Tongue (tissue), 3 donors: ENCODE measurements at places on chromosomes 3 and 15. TPM values are rescaled to one million over a fixed set of nuclear protein-coding genes. Genes with fewer than 3 reads are reported as not detected.

The TMC3 gene
- total RNA-seq, result not detected

The ZNF501 gene
- 10.6 TPM for total RNA-seq

The EPHA3 gene
- total RNA-seq, result 65.6 TPM

DNA sequence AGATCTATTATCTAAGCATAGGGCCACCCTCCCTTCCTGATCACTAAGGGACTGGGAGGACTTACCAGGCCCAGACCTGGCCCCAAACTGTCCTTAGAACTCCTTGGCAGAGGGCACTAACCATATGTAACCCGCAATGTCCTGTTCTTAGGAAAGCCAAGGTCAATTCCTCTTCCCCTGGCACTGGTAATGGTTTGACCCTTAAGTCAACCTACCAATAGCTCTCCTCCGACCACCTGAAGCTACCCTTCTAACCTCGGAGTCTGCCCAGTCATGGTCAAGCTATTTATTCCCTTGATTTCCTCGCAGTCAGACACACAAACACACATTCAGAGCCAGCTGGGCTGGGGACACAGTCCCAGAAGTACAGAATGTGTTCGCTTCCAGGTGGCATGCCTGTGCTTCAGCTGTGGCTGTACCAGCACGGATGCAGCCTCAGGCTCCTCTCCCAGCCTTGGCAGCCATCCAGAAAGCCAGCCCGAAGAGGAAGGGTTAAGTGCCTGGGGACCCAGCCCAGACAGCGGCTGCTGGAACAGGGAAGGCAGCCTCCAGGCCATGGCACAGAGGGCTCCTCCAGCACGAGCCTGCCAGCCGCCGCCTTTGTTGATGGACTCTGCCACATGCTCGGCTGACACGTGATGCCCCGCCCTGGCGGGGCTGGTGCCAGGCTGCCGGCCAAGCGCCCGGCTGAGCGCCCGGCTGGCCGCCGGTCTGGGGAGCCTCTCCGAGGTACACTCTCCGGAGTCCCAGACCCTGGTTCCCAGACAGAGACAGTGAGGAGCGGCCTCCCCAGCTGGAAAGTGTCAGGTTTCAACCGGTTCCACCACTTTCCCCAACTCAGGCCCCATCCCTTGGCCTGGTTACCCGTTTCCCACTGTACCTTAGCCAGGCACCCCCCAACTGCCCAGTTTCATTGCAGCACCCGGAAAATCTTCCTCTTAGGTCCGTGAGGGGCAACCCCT lies 5.5 kb downstream of the BMF start:
- peak; percentile 98 for DNase-seq

DNA sequence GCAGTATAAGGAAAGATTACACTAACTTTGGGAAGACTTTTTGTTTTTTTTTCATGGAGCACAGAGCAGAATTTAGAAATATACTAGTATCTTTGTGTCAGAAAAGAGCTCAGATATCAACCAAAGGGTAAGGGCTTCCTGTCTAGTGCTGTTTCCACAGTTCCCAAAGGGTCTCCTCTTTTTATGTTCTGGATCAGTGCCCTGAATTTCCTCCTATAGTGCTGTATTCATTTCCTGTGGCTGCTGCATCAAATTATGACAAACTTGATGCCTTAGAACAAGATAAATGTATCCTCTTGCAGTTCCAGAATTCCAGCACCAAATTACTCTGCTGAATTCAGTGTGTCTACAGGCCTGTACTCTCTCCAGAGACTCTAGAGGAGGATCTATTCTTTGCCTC lies 219.8 kb upstream of the THRB start:
- DNase-seq, result peak; percentile 20

The SLC24A5 gene
- not detected for total RNA-seq

The MYO5A gene
- total RNA-seq, result 28.4 TPM

The CCK gene
- not detected for total RNA-seq

The NPAP1 gene
- not detected for total RNA-seq

DNA sequence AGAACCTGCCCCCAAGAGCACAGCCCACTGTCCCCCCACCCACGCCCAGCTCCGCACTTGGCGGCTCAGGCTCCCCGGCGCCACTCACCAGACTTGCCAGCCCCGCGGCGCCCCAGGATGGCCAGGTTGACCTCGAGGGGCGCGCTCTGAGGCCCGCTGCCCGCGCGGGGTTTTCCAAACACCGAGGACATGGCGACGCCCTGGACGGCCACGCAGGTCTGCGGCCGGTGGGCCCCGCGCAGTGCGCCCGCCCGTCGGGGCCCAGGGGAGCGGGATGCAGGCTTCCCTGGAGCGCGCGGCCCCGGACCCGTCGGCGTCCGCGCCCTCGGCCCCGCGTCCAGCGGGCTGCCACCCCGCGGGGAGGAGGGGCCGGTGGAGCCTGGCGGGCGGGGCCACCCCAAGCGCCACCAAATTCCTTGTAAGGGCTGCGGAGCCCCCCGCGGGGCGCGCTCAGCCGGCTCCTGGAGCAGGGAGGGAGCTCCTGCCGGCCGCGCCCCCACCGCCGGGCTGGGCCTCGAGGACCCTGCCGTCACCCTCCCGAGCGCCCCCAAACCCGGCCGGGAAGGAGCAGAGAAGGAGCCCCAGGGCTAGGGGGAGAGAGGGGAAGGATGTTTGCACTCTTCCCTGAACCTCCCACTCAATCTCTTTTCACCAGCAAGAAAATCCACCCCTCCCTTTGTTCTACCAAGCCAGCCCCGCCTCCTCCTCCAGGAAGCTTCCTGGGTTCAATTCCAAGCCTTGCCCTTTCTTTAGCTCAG lies at the start of gene RASL12:
TSS of gene RASL12 (minus strand) at position 347 of the 758 bp plus-strand sequence. CDS start at position 191, 156 bp downstream.
- DNase-seq, result no peak

GRCh38 chr3:190514413-190515153 lies 698 bp downstream of the IL1RAP start:
- DNase-seq, result peak; percentile 61

- no peak for DNase-seq
Measured at GRCh38 chr3:139687431-139687830, 9.7 kb upstream of the NMNAT3 start.

The TBL1XR1 gene
- total RNA-seq, result 191 TPM

DNA sequence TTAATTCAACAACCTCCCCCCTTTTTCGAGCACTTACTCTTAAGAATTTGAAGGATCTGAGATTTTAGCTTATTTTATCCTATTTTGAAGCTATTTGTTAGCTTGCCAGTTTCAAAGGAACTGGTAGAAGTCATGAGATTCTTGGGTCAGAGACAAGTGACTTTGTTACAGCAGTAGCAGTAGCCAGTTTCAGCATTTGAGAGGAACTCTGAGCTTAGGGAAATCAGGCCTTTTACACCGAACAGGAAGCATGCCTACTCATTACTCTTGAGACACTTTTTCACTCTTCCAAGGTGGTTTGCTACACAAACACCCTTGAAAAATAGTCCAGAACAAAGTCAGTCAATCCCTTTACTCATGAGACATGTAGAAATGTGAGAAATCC lies 24.5 kb upstream of the TM4SF1 start:
- DNase-seq, result no peak
